ENCODE measurements at places on chromosomes 2 and 18.

- no peak for DNase-seq
Measured at GRCh38 chr18:44789710-44790109, 109.0 kb downstream of the SETBP1 start.

DNA sequence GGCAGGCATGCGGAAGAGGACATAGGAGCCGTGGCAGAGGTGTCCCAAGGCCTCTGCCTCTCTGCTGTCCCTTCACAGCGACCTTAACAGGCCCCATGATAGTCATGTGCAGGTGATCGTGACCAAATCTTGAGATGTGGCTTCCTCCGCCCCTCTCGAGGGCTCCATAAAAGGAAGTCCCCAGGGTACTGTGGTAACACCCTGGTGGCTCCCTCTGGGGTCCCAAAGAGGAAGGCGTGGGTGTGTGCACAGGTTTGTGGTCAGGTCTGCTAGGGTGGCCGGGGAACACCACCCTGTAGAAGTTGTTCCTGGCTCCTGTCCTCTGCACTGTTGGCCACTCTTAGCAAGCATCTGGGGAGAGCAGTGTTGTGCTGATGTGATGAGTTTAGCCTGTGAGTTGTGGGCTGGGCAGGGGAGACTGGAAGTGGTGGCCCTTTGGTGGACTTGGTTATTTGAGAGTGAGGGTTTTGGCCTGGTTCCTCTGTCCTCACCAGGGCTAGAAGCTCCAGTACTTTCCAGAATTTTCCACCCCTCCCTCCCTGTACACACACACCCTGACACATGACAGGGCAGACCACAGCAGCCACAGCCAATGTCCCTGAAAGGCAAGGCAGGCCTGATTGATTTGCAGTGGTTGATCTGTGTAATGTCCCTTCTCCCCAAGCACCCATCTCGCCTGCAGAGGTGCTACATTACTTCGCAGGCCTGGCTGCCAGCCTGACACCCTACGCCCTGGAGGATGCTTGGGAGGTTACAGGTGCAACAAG is 68.9 kb upstream of the BOD1L2 start:
- DNase-seq, result peak; percentile 54

GRCh38 chr18:70523792-70524182 is 234.9 kb downstream of the SOCS6 start:
- DNase-seq, result no peak

- no peak for DNase-seq
Measured at GRCh38 chr2:69188182-69188900, 175.4 kb downstream of the ANTXR1 start.

- no peak for DNase-seq
Measured at GRCh38 chr2:129293326-129293725, 686.1 kb upstream of the RAB6C start.

- no peak for DNase-seq
Measured at GRCh38 chr18:9796935-9797549, 88.7 kb upstream of the TXNDC2 start.

GRCh38 chr2:129673847-129674711 is 305.4 kb upstream of the RAB6C start:
- no peak for DNase-seq

DNA sequence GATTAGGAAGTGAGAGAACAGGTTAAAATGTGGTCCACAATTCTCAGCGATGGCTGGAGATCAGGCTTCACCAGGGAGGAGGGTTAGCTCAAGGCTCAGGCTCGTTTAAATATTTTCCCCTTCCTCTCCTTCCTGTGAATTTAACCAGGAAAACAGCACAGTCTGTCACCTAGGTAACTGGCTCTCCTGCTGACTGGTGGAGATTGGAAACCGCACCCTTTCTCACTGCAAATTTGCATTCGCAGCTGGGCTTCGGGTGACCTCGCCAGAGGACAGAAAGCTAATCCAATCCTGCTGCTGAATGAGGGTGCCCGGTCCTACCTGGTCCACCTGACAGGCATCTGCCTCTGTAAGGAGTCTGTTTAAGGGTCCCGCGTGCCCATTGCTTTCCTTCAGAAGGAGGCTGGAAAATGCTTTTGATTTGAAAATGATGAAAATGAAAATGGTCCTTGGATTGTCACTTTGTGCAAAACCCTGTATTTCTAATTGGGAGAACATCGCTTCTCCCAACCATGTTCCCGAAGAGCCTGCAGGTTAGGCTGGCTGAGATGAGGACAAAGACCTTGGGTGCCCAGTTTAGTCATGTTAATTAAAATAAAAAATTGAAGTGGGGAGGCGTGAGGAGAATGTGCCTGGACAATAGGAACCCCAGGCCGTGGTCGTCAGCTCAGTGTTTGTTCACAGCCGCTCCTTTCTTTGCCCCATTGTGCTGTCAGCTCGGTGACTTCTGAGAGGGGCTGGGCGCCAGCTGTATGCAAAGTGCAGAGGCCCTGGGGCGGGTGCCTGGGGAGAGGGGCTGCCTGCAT is 43.4 kb upstream of the MTCL1 start:
- no peak for DNase-seq

DNA sequence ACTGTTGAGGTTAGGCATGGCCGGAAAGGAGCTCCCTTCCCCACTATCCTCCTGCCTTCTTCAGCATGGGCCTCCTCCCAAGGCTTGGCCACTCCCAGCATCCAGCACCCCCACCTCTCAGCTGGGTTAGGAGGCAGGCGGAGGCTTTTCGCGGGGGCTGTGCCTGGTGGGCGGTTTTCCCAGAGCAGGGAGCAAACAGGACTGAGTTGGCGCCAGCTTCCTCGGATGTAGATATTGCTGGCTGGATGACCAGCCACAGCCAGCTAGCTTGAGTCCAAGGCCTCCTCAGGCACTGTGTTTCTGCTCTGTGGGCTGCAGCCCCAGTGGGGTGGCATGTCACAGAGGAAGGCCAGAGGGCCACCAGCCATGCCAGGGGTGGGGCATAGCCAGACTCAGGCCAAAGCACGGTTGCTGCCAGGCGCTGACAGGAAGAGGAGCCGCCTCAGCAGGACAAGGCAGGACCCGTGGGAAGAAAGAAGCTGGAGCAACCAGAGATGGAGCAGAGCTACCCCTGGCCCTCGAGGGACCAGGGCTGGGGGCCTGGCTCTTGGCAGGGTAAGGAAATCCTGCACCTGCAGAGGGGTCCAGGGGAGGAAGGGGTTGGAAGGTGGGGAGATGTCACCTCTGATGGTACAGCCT is at the start of gene TCF23:
Gene TCF23, plus strand, starts transcription at position 204 of the 639 bp plus-strand sequence. Its CDS starts 130 bp downstream, at position 334.
- no peak for DNase-seq

GRCh38 chr2:102030855-102031527 is 39.2 kb downstream of the IL1R2 start:
- no peak for DNase-seq

- DNase-seq, result no peak
Measured at GRCh38 chr18:1446765-1447164, 542.1 kb downstream of the ADCYAP1 start.

DNA sequence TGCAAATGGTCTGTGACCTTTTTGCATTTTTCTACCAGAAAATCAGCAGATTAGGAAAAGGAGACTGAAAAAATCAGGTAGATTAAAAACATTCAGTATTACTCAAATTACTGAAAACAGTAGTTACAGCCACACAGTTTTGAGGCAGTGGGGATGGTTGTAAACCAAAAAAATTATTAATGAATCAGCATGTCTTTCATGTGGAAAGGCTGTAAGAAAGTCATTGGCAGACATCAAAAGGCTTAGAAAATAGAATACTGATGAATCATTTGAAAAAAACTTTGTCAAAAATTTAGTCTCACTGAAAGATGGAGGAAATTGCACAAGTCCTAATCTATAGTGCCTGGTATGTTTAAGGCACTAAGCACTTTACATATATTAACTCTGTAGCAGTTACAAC is 133.9 kb upstream of the GCFC2 start:
- peak; percentile 7 for DNase-seq

DNA sequence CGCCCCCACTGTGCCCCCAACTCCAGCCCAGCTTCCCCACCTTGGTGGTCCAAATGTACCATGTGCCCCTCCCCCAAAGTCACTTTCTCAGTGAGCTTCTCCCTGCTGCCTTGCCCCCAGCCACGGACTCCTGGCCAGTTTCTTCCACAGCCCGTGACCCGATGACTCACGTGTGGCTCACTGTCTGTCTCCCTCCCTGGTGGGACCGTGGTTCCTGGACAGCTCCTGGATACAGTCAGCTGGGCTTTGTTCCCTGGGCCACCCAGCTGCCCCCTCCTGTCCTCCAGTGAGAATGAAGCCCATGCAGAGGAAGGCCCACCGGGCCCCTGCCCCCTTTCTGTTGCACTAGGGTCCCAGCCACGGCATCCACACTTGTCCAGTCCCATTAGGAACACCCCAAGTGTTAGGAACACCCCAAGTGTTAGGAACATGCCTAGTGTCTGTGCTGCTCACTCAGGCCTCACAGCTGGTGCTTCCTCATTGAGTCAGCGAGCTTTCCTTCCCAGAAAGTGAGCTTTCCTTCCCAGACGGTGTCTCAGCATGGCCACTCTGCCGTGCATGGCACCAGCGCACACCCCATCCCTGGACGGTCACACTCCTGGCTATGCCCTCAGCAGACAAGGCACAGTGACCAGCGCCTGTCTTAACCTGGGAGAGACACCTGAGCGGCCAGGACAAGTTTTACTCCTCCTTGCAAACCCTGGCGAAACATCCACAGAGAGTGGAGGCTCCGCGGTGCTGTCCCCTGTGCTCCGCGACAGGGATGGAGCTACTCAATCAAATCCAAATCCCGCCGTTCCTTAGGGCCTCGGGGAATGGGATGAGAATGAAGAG is 44.8 kb upstream of the CTDP1 start:
- DNase-seq, result no peak

DNA sequence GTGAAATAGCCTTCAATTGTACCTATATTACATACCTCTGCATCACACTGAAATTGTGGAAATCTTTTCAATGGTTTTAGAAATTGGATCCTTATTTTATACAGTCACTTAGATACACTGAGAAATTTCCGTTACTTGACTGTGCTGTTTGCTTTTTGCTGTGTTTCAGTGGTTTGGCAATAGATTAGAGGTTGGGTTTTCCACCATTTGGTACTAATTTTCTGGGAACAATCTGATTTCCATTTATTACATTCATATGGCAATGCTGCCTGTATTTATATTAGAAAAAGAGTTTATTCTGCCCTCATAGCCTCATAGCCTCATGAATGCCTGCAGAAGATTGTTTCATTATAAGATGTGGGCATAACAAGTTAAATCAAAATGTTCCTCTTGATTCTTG is 285.0 kb downstream of the GULP1 start:
- no peak for DNase-seq

DNA sequence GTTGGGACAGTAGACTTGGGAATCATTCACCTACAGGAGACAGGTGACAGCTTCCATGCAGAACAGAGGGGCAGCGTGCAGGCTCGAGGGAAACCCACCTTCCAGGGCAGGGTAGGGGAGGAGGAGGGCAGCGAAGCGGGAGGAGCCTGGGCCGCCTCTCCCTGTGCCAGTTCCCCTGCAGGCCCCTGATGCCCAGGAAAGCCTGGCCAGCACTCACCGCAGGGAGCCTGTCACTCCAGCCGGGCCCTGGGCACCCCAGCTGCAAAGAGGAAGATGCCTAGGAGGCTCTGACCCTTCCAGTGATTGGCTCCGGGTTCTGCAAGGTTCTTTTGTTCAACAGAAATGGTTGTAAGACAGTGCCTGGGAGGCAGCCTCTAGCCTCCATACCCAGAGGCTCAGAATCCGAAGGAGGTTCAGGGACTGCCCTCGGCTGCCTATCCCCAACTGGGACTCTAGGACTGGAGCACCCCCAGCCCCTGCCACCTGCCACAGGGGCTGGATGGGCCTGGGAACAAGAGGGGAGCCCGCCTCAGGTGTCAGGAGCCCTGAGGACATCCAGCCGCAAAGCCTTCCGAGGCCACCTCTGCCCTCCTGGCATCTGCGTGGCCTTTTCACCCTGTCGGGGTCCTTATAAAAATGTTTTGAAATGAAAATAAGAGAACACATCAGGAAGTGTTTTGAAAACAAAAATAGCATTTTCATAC is 103.2 kb downstream of the PTGR3 start:
- DNase-seq, result no peak

DNA sequence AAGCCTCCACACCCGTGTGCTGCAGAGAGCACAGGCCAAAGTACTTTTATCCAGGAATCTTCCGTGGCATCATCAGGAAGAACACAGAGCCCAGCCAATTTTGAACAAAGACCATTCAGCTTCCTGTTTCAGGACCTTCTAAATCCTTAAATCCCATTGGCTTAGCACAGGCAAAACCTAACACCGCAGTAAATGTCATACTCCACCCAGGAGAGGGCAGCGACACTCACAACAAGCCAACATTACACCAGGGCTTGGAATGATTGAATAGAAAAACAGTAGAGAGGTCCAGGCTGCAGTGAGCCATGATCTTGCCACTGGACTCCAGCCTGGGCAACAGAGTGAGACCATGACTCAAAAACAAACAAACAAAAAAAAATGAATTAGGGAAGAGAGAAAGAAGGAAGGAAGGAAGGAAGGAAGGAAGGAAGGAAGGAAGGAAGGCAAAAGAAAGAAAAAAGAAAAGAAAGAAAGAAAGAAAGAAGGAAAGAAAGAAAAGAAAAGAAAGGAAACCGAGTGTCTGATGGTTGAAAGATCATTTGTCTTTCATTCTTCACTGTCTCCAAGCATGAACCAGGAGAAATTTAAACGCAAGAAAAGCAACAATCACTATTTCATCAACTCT is 144.6 kb upstream of the SATB2 start:
- DNase-seq, result no peak

DNA sequence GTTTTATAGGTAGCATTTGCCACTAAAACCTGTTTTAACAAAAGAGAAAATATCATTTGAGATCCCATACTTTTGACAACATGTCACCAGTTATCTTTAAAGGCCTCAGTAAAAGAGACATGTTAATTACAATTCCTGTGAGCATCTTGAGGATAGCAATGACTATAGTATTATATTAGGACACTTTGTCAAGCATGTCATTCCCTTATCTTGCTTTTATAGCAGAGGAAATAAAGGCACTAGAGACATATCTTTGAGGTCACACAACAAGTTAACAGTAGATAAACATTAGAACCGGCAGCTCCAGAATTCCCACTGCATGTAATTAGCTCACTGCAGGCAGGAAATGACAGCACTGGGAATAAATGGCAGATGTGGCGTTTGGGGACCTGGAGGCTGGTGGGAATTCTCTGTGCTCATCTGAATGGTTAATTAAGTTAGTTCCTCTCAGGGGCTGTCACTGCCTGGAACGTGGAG is 25.9 kb downstream of the LYPD6B start:
- no peak for DNase-seq

DNA sequence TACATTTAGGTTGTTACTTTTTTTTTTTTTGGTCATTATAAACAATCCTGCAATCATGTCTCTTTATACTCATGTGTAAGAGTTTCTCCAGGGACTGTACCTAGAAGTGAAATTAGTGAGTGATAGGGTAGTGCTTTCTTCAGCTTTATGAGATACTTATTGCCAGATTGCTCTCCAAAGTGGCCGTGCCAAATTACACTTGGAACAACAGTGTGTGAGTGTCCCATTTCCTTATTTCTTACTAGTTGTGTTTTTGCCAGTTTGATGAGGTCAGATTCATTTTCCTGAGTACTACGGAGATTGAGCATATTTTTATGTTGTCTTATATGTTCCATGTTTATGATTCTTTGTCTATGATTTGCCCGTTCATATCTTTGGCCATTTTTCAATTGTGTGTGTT is 39.2 kb downstream of the GALNT1 start:
- no peak for DNase-seq

Data from T-helper 2 cell (primary cell).